ENCODE measurements at places on chromosomes 4 and X. TPM values are rescaled to one million over a fixed set of nuclear protein-coding genes. Genes with fewer than 3 reads are reported as not detected.

Gene RS1
- not detected for polyA plus RNA-seq

Gene GAGE12H
- not detected for polyA plus RNA-seq

- DNase-seq, result no peak
Observed at GRCh38 chr4:3017504-3017903, 54.1 kb downstream of the GRK4 start.

- DNase-seq, result peak; percentile 28
Observed at GRCh38 chr4:70902577-70903290, 565 bp downstream of the MOB1B start.
